ENCODE measurements at places on chromosomes 4 and X. TPM values are rescaled to one million over a fixed set of nuclear protein-coding genes. Genes with fewer than 3 reads are reported as not detected.

DNA sequence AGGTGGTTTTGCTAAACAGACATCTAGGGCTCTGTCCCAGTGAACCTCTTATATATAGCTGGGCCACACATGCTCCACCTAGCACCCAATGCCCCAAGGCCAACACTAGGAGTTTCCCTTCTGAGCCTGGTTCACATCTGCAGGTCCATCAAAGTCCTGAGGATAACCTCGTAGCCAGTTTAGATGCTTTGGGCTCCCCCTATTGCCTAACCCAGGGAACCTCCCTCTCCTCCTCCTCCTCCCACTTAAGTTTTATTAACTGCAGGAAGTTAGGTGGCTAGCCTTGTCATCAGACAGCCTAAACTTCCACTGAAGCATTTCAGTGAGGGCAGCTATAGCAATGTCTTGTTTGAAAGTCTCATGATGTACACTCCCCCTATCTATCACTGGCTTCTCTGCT lies 88.0 kb downstream of the GUCY2F start:
- peak; percentile 31 for DNase-seq

DNA sequence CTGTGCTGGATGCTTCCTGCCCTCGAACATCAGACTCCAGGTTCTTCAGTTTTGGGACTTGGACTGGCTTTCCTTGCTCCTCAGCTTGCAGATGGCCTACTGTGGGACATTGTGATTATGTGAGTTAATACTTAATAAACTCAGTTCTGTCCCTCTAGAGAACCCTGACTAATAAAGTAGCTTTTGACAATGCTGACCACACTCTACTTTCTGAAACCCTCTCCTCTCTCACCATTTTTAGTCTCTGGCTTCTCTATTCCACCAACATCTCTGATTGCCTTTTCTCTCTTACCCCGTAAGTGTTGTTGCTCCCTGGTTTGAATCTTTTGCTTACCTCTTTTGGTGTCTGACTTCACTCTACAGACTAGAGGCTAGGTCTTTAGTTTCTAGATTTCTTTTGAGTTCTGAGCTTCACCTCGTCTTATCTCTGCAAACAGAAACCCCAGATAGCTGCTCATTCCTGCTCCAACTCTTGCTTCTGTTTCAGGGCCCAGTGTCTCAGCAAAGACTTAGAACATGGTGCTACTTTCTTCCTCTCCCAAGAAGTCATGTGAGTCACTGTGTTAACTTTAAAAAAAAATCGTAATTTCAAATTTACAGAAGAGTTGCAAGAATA lies 11.4 kb downstream of the TMSB4X start:
- DNase-seq: no peak

DNA sequence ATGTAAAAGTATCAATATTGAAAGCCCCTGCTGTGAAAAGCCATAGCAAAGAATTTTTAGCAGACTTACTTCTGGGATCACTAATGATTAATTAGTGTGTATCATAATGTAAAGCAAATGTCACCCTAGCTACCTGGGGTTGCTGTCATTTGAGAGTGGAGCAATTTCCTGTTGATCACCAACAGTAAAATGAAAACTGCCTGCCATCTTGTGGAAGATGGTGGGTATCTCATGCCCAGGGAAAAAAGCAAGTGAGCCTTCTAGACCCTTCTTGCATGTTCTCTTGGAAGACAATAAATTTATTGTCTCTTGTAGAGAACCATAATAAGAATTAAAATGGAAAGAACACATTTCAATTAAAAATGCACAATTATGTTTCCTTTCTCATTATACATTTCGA lies 360.2 kb downstream of the ZIC3 start:
- no peak for DNase-seq

DNA sequence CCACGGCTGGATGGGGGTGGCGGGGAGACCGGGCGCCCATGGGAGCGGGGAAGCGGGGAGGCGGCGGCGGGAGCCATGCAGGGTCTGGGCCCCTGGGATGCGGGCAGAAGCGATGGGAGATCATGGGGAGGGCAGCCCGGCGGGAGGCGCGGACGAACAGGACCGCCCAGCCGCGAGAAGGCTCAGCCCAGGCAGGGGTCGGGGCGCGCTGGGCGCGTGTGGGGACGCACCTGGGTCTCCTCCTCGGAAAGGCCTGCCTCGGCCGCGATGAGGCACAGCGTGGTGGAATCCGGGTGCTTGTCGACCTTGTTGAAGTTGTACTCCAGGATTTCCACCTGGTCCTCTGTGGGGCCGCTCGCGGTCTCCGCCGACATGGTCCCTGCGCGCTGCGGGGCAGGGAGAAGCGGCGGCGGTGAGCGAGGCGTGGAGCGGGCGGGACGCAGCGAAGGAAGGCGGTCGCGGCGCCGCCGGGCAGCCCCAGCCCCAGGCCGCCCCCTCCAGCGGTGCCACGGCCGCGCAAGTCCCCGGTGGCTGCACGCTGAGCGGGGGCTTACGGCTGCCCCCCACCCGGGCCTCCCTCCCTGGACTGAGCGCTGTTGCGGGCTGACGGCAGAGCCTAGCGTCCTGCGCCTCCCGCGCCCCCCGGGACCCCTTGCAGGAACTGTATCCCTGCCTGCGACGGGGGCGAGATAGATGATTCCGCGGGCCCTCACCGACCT lies 25.3 kb downstream of the HOPX start:
- no peak for DNase-seq

DNA sequence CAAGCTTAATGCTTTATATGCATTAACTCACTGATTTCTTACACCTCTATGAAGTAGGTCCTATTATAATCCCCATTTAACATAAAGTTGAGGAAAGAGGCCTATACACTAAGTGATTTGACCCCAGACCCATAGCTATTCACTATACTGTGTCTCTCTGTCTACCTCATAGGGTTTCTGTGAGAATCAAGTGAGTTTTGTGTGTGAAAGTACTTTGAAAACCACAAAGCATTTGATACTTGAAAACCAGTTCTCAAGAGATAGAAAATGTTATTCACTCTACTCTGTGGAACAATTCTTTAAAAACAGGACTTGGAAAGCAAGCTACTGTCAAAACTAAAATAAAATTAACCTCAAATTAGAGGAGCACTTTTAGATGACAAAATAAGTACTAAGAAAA lies 35.0 kb downstream of the SHROOM3 start:
- DNase-seq: no peak

PGAM4 gene
- 1.4 TPM for total RNA-seq

CT83 gene
- not detected for total RNA-seq

TRIM75 gene
- not detected for total RNA-seq

All from HT1080 (cell line).